ENCODE measurements at places on chromosomes 2 and 18. TPM values are rescaled to one million over a fixed set of nuclear protein-coding genes. Genes with fewer than 3 reads are reported as not detected.

The DUSP2 gene
- total RNA-seq = 3.3 TPM

- H3K27ac ChIP-seq = no peak overlapping the region
- H3K4me3 ChIP-seq = no peak overlapping the region
- no peak for DNase-seq
- H3K4me1 ChIP-seq = no peaks in the 10 kb centered on the region
Observed at GRCh38 chr2:49259926-49260325, 105.6 kb upstream of the FSHR start.

- H3K4me1 ChIP-seq = peaks cover 4% of the 10 kb centered on the region
- DNase-seq = no peak
- no peaks in the 10 kb centered on the region for H3K36me3 ChIP-seq
- H3K4me3 ChIP-seq = no peak overlapping the region
- H3K27me3 ChIP-seq = no peaks in the 10 kb centered on the region
Observed at GRCh38 chr2:187453078-187453641, 5.1 kb upstream of the CALCRL start.

DNA sequence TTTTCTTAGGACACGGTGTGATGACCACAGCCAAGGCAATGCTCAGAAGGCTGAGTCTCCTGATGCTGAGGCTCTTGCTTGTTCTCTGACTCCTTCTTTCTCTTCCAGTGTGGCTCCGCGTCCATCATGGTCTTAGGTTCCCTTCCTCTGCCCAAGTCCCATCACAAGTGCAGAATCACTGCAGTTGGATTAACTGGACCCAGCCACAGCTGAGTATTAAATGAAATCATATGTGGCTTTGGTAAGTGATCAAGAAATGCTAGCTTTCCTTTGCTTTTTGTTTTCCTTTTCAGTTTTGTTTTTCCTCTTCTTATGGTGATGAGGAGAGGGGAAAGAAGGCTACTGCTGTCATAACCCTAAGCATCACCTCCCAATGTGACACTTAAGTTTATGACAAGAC lies 375.8 kb downstream of the INSIG2 start:
- H3K4me1 ChIP-seq = no peaks in the 10 kb centered on the region
- H3K27ac ChIP-seq = no peak overlapping the region
- no peaks in the 10 kb centered on the region for H3K36me3 ChIP-seq
- no peak for DNase-seq

The PGAP1 gene
- 9.1 TPM for total RNA-seq

DNA sequence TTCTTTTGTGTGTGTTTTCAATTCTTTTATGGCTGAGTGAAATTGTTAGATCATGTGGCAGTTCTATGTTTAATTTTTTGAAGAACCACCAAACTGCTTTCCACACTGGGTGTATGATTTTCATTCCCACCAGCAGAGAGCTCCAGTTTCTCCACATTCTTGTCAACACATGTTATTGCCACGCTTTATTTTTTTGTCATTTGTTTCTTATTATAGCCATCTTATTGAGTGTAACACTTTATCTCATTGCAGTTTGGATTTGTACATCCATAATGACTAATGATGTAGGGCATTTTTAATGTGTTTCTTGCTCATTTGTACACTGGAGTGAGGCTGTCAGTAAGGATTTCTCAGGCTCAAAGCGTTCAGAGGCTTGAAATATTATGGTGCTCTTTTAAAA lies 184.2 kb downstream of the PIEZO2 start:
- no peak for DNase-seq
- H3K27me3 ChIP-seq = no peaks in the 10 kb centered on the region
- H3K4me1 ChIP-seq = no peaks in the 10 kb centered on the region
- H3K36me3 ChIP-seq = no peaks in the 10 kb centered on the region
- H3K4me3 ChIP-seq = no peak overlapping the region

- no peak overlapping the region for H3K4me3 ChIP-seq
- no peak overlapping the region for H3K27ac ChIP-seq
- no peak for DNase-seq
- H3K36me3 ChIP-seq = no peaks in the 10 kb centered on the region
Observed at GRCh38 chr2:19810148-19810547, 91.6 kb downstream of the TTC32 start.

GRCh38 chr2:8193146-8193545 lies 488.7 kb upstream of the ID2 start:
- no peaks in the 10 kb centered on the region for H3K36me3 ChIP-seq
- no peak for DNase-seq
- H3K4me3 ChIP-seq = no peak overlapping the region
- no peaks in the 10 kb centered on the region for H3K4me1 ChIP-seq
- H3K27ac ChIP-seq = no peak overlapping the region

GRCh38 chr2:206804326-206804725 lies 38.9 kb downstream of the FASTKD2 start:
- no peak overlapping the region for H3K4me3 ChIP-seq
- no peaks in the 10 kb centered on the region for H3K27me3 ChIP-seq
- DNase-seq = no peak
- H3K36me3 ChIP-seq = no peaks in the 10 kb centered on the region
- H3K4me1 ChIP-seq = peaks cover 3% of the 10 kb centered on the region

The PJVK gene
- total RNA-seq = 2.5 TPM

GRCh38 chr2:26465981-26466471 lies 11.9 kb downstream of the OTOF start:
- H3K4me3 ChIP-seq = no peak overlapping the region
- H3K4me1 ChIP-seq = no peaks in the 10 kb centered on the region
- no peaks in the 10 kb centered on the region for H3K27me3 ChIP-seq
- H3K27ac ChIP-seq = no peak overlapping the region
- DNase-seq = peak; percentile 81

DNA sequence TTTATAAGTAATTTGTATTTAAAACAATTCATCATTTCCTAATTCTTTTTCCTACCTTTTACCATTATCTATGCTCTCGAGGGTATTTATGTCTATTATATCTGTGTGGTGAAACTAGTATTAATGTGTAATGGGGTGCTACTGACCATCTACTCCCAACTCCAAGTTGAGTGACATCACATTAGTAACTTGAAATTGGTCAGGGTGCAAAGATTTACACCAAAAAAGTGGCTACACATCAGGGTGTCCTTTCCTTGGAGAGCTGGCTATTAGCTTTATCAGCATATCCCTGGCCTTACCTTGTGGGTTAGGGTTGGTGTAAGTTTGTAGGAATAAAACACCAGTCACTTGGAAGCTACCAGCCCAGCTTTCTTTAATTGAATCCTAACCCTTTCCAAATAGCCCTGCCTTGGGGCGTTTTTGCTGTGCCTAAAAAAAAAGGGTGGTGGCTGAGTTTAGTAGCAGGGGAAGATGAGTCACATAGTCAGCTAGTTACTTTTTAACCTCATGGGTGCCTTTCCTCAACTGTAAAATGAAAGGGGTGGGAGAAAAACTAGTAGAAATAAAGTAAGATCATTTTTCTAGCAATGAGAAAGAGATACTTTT lies 14.0 kb downstream of the ANXA4 start:
- H3K4me1 ChIP-seq = peaks cover 6% of the 10 kb centered on the region
- no peaks in the 10 kb centered on the region for H3K27me3 ChIP-seq
- peak overlapping the region; percentile 7 for H3K4me3 ChIP-seq
- DNase-seq = peak; percentile 64

Data from osteoblast (primary cell).